ENCODE measurements at places on chromosomes 1 and 21.

- DNase-seq, result no peak
Observed at GRCh38 chr1:23371987-23372880, 2.6 kb upstream of the ZNF436 start.

- no peak for DNase-seq
Observed at GRCh38 chr1:216224233-216224632, 199.0 kb downstream of the USH2A start.

- no peak for DNase-seq
Observed at GRCh38 chr1:76015478-76016103, 59.0 kb upstream of the ST6GALNAC3 start.

GRCh38 chr1:153585006-153585405 is 19.4 kb upstream of the S100A2 start:
- no peak for DNase-seq

GRCh38 chr1:30472526-30472925 is 250.9 kb downstream of the MATN1 start:
- DNase-seq, result no peak

DNA sequence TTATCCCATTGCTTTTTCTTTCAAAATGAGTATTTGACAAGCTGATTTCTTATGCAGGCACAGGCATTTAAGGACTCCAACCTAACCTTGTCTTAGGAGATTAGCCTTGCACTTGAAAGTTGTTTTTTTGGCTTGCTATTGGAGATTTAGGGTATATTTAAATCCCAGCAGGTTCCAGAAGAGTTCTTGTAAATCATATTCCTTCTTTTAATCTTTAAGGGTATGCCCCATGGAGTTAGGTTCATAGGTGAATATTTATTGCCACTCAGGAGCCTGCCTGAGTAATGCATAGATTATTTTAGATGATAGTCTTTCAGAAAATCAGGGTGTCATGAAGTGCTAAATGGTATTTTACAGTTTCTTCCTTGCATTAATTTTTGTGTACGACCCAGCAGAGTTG is 146.5 kb downstream of the PATJ start:
- no peak for DNase-seq

GRCh38 chr1:33895396-33895795 is 31.5 kb downstream of the HMGB4 start:
- no peak for DNase-seq

GRCh38 chr1:113197719-113198330 is 124.8 kb downstream of the LRIG2 start:
- DNase-seq, result no peak

DNA sequence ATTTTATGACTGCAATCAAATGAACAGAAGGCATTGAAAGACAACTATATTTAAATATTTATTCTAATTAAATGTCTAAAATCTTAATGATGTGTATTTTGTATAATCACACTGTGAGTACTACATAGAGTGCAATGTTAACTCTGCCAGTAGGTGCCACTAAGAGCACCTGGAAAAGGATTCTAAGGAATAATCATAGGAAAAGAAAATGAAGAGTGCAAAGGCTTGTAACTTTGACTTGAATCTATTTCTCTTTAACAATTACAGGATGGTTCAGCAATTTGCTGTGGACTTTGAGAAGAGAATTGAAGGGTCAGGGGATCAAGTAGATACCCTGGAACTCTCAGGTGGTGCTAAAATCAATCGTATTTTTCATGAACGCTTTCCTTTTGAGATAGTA is 200.4 kb downstream of the DNM3 start:
- DNase-seq, result no peak

DNA sequence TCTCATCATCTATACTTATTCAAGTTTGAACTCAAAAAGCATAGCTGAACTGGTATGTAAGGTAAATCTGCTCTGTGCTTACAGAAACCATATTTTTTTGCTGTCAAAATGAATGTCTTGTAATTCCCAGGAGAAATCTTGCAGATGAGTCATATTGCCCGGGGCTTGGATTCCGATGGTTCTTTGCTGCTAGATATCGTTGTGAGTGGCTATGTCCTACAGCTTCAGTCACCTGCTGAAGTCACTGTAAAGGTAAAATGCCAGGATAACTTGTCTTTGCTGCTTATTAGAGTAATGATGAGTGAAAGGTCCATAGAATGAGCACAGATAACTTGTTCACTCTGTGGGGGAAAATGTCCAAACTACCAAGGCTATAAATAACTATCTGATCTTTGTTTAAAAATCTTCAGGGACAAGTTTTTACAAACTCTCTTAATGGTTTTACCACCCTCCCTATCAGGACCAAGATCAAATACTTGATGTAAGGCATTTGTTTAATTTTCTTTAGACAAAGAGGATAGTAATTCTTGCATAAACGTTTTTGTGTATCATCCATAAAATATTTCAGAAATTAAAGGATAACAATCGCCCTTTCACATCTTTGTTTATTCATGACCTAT is 222.3 kb downstream of the TPR start:
- DNase-seq, result no peak

DNA sequence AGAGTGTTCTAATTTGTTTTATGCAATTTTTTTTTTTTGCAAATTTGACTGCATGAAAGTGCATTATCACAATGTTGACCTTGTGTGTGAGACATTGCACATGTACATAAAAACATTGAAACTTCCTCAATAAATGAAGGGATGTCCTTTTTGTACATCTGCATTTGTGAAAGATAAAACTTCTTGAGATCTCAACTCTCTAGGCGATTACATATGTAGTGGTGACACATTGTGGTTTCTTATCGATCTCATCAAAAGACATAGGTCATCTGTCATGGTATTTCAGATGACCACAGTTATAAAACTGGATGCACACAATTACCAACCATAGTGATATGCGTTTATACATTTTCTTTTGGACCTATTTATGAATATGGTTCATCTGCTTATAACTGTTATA is 35.6 kb upstream of the C21orf91 start:
- DNase-seq, result no peak

- no peak for DNase-seq
Observed at GRCh38 chr1:92554216-92554615, 67.5 kb upstream of the GFI1 start.

GRCh38 chr1:233326811-233327650 is 493 bp upstream of the MAP3K21 start:
- peak; percentile 80 for DNase-seq

- DNase-seq, result no peak
Observed at GRCh38 chr1:21653744-21654100, 15.4 kb downstream of the RAP1GAP start.

GRCh38 chr1:64183395-64184002 is 19.9 kb upstream of the UBE2U start:
- DNase-seq, result no peak

DNA sequence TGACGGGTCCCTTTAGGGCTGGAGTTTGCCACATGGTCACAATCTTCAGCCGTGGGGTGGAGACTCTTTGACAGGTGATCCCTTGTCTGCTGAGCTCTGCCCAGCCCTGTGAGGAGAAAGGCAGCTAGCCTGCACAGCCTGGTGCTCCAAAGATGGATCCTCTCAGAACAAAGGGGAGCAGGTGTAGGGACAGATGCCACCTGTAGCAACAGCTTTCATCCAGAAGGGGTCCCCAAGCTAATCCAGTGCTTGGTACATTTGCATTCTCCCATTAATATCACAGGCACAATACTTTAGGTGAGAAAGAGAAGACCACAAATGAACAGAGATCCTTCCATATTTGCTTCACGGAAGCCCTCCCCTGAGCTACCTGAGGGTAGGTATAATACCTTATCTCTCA is 93.2 kb downstream of the CCDC185 start:
- no peak for DNase-seq

DNA sequence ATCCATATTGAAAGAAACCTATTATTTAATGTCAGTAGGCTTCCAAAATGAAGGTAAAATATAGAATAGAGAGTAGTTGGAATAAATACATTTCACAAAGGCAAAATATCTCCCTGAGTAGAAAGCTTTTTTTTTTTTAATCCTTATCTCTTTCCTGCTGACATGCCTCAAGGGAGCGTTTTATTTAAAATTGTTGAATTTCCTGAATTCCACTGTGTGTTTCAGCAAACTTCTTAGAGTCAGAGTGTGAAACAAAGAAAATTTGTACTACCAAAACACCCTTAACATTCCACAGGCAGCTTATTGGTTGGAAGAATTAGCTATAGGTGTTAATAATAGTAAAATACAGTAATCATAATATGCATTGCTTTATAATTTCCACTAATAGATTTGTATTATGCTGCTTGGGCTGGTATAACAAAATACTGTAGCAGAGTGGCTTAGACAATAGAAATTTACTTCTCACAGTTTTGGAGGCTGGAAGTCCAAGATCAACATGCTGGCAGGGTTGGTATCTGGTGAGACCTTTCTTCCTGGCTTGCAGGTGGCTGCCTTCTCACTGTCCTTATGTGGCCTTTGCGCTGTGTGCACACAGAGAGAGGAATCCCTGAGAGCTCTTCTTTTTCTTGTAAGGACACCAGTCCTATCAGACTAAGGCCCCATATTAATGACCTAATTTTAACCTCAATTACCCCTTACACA is 468.4 kb upstream of the C1orf87 start:
- DNase-seq, result no peak

GRCh38 chr1:115624859-115625258 is 16.9 kb upstream of the VANGL1 start:
- no peak for DNase-seq

DNA sequence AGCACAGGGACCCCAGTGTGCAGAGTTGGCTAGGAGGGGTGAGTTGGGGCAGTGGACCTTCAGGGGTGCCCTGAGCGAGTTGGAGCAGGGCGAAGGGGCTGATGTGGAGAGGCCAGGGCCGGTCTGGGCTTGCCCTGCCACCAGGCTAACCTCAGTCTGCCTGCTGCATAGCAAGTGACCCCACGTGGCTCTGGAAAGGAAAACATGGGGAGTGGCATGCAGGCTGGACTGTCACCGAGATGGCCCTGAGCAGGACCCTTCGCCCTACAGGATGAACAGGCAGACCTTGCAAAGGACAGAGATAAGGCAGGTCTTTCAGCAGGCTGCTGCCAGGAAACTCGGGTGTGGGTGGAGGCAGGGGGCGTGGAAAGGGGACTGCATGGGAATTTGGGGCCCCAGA is 51.5 kb downstream of the FOXO6 start:
- DNase-seq, result no peak

DNA sequence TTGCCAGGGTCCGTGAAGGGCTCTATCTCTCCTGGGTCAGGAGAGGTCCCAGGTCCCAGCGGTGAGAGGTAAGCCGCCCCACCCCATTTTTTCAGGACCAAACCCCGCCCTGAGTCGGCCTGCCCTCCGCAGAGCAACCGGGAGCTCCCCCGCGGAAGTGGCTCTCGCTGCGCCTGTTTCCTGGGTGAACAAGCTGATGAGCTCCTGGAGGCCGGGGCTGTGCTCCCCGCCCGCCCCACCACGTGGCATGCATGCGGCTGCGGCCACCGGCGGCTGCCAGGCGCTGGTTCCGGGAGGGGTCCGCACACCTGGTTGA is 32.0 kb downstream of the ZBTB17 start:
- DNase-seq, result no peak

DNA sequence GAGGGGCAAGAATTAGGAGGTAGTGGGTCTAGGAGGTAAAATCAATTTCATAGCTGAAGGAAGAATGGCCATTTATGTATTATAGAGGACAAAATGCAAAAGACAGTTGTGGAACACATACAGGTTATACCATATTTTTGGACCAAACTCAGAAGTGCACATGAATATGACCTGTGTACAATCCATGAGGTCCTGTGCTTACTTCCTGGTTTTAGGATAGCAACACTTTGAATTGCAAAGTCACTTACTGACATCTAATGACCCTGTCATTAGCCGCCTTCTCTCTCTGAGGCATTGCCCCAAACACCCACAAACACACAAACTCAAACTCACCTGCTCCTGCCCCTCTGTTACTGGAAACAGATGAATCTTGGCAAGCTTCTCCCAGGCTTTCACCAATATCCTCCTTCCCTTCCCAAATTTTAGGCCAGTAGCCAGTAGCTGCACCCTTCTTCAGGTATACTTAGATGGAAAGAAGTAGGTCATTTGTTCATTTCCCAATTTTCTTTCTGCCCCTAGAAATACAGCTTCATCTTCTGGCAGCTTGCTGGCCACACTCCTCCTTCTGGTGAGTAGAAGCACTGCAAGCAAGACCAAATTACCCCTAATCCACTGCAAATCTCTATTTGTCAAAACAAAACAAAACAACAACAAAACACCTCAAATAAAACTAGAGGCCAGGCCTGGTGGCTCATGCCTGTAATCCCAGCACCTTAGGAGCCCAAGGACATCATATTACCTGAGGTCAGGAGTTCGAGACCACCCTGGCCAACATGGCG is 13.7 kb upstream of the RPL5 start:
- no peak for DNase-seq

GRCh38 chr1:167486090-167486824 is 32.1 kb downstream of the CD247 start:
- no peak for DNase-seq

GRCh38 chr1:210372931-210373627 is 44.4 kb downstream of the HHAT start:
- DNase-seq, result no peak

DNA sequence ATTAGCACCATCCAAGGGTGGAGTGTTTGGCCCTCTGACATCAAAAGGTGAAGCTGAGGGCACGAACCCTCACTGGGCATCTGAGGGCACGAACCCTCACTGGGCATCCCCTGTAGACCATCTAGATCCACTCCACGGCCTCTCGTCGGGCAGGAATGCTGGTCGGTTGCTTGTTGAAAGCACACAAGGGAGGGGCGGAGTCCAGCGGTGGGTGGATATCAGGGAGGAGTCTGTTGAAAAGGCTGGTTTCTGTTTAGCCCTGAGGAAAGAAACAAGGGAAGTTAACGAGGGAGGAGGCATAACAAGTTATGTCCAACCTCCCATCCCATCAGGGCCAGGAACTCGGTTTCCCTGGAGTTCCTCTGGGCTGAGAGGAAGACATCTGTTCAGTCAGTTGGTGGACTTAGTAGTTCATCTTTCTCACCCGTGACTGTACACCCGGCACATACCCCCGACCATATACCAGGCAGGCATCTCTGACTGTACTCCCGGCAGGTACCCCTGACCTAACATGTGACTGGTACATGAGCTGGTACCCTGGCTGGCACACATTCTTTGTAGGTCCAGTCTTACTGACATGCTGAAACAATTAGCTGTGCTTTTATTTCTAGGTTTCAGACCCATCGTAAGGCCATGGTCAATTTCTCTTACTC is 32.1 kb upstream of the PDE9A start:
- no peak for DNase-seq

GRCh38 chr1:154964359-154964758 is 2.8 kb upstream of the PYGO2 start:
- no peak for DNase-seq

GRCh38 chr1:183484254-183484653 is 12.0 kb downstream of the SMG7 start:
- DNase-seq, result no peak

GRCh38 chr1:27418326-27419185 is 26.1 kb downstream of the GPR3 start:
- no peak for DNase-seq
